NCI-H526 treated with DMSO at 0.1 percent for 48 hours (cell line): ENCODE measurements at places on chromosomes 2 and 18.

DNA sequence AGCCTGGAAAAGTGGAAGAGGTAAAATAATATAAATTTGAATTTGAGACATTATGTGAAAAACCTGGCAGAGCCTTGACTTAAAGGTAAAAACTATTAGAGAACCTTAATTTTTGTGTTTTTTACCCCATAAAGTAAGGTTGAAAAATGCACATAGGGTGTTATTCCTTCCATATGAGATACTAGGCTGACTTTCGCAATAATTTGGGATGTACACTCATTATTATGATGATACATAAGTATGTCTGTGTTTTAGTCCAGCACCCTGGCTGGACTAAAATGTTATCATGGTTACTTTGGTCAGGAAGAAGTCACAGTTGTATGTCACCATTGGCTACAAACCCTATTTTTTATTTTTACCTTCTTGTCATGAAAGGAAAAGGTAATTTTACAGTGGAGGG lies 19.8 kb downstream of the NEMP2 start:
- no peak for DNase-seq

DNA sequence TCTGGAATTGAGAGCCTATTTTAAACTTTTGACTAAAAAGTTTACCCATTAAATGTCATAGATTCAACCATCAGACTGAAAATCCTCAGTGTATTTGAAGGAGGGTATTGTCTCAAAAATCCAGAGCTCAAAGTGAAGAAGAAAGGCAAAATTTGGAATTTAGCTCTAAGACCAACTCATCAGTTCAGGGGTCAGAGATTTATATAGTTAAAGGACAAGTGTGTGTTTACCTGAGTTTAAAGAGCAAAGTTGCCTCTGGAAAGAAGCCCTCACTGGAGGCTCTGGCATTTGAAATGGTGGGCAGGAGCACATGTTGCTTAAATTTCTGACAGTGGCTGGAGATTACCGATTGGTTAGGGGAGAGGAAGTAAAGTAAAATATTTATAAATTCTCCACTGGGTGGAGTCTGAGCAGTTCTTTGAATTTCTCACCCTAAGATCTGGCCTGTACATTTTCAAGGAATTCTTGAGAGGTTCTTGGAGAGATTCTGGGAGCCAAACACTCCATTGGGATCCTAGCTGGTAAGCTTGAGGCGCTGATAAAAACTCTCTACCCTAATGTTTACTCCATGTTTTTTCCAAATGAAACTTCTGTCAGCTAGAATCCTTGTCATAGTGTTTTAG lies at the start of gene KYNU:
TSS of gene KYNU (plus strand) at position 449 of the 623 bp plus-strand sequence. CDS start 7,704 bp downstream, outside the sequence.
- DNase-seq: no peak

- DNase-seq: no peak
Measured at GRCh38 chr2:17441055-17441771, 77.0 kb downstream of the RAD51AP2 start.

DNA sequence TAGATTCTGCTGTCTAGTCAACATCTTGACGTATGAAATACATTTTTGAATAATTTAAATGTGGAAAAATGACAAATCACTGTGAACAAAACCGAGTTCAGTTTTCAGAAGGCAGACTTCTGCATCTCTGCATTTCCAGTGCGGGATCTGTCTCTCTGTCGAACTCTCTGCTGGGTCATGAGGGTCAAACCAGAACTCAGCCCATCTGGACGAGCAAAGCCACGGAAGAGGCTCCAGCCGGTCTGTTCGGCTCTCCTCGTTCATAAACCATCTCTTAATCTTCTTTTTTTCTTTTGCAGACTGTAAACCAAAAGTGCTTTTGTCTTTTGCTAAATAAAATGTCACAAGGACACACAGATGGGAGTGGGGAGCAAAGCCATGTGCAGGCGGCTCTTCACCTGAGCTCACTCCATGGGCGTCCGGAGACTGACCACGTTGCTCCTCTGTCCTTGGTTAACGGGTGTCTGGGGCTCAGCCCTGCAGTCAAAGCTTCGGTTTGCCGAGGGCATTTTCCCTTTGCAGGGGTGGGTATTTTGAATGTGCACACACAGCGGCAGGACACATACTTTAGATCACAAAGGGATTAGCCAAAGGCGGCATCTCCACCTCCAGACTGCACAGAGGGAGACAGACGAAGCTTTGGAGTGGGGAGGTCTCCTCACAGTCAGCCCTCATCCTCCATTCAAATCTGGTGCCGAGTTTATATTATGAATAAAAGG lies 737.9 kb upstream of the SALL3 start:
- no peak for DNase-seq

- no peak for DNase-seq
Measured at GRCh38 chr18:60599267-60599666, 226.7 kb upstream of the MC4R start.

GRCh38 chr2:51673628-51674027 lies 641.7 kb upstream of the NRXN1 start:
- DNase-seq: no peak

- no peak for DNase-seq
Measured at GRCh38 chr18:31603315-31603714, 11.6 kb downstream of the TTR start.

DNA sequence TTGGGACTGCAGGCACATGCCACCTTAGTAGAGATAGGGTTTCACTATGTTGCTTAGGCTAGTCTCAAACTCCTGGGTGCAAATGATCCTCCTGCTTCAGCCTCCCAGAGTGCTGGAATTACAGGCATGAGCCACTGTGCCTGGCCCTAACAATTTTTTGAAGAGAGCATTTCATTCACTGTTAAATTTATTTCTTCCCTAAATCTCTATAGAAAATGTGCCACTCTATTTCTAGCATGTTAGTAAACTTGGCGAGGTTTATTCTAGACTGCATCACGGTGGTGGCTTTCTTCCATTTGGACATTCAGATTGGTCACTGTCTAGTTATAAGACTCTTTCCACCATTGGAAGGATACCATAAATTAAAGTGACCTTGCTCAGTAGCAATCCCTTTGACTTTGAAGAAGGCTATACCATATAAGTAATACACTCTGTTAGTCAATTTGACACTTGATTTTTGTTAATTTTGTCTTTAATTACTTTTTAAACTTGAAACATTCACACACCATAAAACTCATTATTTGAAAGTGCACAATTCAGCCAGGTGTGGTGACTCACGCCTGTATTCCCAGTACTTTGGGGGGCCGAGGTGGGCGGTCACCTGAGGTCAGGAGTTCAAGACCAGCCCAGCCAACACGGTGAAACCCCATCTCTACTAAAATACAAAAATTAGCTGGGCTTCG lies 16.2 kb downstream of the DDX1 start:
- DNase-seq: no peak

GRCh38 chr18:65755616-65756015 lies 4.8 kb downstream of the CDH7 start:
- no peak for DNase-seq

- DNase-seq: peak; percentile 35
Measured at GRCh38 chr2:203782262-203782976, 76.0 kb downstream of the CD28 start.

DNA sequence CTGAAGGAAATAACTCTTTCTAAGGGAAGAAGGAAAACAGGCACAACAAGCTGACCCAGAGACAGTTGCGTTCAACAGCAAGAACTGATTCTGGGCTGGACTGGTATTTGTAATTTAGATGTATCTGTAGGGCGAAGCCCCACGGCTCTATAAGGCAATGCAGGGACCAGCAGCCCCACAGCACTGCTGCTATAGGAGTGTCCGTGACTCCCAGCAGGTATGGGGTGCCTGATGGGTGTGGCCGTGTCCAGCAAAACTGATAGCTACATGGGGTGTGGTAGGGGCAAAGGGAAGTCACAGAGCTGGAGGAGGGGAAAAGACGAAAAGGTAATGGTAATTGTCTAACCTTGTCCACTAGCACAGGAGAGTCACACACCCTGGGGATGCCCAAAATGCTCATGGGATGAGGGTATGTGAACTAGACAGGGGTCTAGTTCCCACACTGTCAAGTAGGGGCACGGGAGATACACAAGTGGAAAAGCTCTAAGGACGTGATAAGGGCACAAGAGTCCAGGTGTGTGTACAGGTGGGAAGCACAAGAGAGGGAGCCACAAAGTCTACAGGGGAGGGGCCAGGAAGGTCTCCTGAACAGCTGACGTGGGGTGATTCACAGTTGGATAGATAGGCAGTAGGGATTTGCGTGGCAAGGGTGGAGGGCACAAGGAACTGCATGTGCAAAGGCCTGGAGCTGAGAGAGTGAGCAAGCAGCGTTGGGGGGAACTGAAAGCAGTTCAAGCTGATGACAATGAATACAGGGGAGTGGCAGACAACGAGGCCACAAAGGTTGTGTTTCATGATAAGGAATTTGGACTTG lies 48.5 kb upstream of the ASPRV1 start:
- DNase-seq: no peak

- DNase-seq: no peak
Measured at GRCh38 chr2:29061616-29062015, 12.7 kb downstream of the PCARE start.

DNA sequence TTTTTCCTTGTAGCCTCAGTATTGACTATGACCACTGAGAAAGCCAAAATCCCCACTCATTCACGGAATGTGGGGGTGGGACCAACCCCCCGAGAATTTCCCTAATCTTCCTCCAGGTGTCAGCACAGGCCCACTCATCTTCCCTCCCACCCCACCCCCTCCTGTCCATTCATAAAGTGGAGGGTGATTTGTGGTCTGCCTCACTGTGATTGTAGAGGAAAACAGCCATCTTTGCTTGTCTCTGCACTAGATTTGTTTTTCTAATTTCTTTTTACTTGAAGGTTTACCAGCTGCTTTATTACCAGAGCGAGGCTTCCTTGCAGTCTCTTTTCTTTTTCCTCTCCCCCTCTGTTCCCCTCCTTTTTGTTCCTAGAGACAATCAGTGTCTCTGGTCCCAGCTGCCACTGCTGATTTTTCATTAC lies 171.8 kb downstream of the ICOS start:
- DNase-seq: no peak

GRCh38 chr2:206071807-206072206 lies 14.2 kb downstream of the INO80D start:
- DNase-seq: no peak

- no peak for DNase-seq
Measured at GRCh38 chr18:45852631-45853030, 27.2 kb downstream of the SIGLEC15 start.

DNA sequence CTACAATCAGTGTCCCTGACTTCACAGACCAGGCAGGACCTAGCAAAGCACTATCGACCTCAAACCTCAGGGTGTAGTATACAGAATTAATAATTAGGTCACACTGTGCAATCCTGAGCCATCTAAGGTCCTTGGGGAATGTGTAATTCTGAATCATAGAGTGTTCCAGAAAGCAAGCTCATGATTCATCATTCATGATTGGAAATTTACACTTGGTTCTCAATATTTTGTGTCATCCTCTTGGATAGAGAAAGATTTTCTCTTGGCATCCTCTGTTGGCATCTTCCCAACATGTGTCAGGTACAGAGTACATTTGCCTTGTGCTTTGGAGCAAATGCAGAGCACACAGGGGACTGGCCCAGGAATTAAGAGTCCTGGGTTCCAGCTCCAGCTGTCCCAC lies 245.0 kb upstream of the NT5C1B start:
- no peak for DNase-seq

- DNase-seq: no peak
Measured at GRCh38 chr2:143745060-143745459, 615.8 kb downstream of the ARHGAP15 start.

- peak; percentile 88 for DNase-seq
Measured at GRCh38 chr2:218959141-218959731, at the start of gene CDK5R2. CDK5R2 (plus strand) TSS chr2:218959666; CDS start chr2:218959821, 155 bp downstream.

DNA sequence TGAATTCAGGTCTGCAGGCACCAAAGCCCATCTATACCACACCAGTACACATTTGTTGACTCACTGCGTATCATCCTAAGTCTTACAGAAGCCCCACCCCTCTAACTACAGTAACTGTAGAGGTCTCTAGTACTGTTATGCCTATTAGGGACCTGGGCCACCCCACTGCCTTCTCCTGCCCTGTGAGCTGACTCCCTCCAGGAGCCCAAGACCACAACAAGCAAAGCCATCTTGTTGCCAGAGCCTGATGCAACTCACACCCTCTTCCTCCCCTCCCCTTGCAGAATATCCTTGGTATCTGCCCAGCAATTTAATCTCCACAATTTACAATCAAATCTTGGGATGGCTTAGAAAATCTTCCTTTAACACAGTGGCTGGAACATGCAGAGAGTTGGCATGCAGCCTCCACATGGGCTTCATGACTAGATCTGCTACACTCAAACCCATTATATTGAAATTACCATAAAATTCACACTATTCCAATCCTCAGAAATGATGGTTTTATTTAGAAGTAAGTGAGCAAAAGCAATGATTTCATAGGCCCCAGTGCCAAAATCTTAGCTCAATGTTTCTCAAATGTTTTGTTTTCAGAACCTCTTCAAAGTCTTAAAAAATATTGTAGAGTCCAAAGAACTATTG lies 17.7 kb upstream of the CYP1B1 start:
- DNase-seq: no peak

- no peak for DNase-seq
Measured at GRCh38 chr2:197677483-197677882, 2.1 kb upstream of the RFTN2 start.

- no peak for DNase-seq
Measured at GRCh38 chr2:171524018-171524401, 1.7 kb downstream of the CYBRD1 start.

- no peak for DNase-seq
Measured at GRCh38 chr2:2332381-2332780, 1.3 kb upstream of the MYT1L start.

DNA sequence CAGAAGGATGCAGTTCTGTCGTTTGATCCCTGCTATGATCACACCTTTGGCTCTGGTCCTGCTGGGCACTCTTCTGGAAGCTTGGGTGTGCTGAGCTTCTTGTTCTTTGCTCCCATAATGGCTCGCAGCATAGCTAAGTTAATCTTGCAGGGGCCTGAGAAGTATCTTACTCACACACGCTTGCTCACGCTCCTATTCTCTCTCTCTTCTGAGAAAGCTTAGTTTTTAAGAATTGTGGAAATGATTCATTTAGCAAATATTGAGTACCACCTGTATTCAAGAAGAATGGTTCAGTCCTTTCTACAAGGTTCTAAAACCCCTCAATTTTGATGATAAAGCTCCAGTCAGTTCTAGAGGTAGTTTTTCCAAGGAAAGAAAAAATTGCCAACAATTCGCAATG lies 40.6 kb downstream of the XRCC5 start:
- DNase-seq: no peak

GRCh38 chr2:122105171-122105876 lies 349.9 kb downstream of the TSN start:
- DNase-seq: no peak
